ENCODE measurements at places on chromosomes 13 and 19.

GRCh38 chr13:70747262-70747661 lies 639.0 kb upstream of the KLHL1 start:
- no peak for DNase-seq

DNA sequence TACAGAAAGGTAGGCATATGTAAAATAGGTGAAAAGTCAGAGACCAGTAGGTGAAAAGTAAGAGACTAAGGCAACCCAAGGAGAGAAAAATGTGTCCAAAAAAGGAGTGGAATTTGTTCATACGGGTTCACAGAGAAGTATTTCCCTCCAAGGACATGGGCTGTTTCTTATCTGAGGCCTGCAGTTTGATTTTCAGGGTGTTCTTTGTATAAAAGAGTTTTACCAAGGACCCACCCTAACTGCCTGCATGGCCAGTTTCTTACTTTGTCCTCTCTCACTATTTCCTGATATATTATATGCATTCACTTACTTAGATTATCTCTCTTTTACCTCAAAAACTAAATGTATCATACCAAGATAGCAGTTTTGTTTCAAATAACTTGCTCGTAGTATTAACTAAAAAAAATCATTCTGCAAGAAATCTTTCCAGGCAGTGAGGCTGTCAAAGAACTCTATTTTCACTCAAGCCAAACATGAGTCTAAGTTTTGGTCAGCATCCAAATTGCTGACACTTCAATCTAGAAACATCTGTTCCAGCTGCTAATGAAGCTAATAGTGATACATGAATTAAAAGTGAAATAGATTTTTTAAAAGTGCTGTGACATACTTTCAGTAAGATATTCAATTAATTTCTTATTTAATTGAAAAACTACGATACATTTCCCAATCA lies 141.4 kb upstream of the SGCG start:
- no peak for DNase-seq

DNA sequence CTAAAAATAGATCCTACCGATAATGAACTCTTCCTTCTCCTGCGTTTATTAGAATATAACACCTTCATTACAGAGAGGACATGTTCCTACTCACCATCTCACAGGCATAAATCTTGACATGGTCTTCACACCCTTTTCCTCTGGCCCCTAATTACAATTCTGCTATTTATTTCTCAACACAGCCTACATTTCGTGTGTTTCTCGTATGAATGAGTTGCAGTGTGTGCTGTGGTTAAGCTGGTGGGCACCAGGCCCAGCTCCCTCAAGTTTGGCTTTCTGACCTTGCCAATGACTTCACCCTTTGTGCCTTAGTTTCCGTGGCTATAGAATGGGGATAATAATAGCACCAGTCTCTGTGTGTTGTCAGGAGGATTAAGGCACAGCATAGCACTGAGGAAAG lies 12.3 kb upstream of the KATNAL1 start:
- DNase-seq: no peak

- no peak for DNase-seq
Observed at GRCh38 chr13:99982036-99982730, 599 bp downstream of the ZIC2 start.

GRCh38 chr13:34506796-34507195 lies 435.3 kb upstream of the NBEA start:
- no peak for DNase-seq

- no peak for DNase-seq
Observed at GRCh38 chr13:113343692-113343968, 20.3 kb downstream of the GRTP1 start.

DNA sequence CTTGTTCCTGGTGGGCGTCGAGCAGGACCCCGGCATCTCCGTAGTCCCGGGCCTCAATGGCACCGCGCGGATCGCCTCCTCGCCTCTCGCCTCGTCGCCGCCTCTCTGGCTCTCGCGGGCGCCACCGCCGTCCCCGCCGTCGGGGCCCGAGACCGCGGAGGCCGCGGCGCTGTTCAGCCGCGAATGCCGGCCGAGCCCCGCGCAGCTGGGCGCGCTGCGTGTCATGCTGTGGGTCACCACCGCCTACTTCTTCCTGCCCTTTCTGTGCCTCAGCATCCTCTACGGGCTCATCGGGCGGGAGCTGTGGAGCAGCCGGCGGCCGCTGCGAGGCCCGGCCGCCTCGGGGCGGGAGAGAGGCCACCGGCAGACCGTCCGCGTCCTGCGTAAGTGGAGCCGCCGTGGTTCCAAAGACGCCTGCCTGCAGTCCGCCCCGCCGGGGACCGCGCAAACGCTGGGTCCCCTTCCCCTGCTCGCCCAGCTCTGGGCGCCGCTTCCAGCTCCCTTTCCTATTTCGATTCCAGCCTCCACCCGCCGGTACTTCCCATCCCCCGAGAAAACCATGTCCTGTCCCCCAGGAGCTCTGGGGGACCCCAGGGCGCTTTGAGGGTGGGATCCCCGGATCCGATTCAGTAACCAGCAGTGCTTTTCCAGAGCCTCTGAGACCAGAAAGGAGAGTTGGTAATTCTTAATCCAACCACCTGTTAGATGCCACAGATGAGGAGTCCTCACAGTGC lies 885 bp downstream of the MLNR start:
- DNase-seq: no peak

DNA sequence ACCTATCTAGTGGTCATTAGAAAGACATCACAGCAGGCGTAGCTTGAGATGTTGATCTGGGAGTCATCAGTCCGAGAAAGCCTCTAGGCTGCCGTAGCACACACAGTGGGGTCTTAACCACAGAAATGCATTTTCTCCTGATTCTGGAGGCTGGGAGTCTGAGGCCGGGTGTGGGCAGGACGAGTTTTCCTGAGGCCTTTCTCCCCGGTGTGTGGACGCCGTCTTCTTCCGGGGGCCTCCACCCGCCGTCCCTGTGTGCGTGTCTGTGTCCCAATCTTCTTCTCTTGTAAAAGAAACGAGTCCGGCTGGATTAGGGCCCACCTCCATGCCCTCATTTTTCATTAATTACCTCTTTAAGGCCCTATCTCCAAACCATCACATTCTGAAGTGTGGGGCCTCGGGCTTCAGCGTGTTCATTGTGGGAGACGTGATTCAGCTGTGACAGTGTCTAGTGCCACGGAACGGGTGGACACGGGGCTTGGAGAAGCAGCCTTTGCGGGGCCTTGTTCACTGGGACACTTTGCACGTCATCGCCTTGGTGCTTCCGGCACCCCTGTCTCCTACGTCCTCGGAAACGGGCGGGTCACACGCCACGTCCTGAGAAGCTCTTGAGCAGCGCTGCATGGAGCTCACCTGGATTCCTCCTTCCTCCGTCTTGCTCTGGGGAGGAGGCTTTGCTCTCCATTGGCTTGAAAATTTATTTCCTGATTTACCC lies 208.9 kb upstream of the SOX1 start:
- no peak for DNase-seq

DNA sequence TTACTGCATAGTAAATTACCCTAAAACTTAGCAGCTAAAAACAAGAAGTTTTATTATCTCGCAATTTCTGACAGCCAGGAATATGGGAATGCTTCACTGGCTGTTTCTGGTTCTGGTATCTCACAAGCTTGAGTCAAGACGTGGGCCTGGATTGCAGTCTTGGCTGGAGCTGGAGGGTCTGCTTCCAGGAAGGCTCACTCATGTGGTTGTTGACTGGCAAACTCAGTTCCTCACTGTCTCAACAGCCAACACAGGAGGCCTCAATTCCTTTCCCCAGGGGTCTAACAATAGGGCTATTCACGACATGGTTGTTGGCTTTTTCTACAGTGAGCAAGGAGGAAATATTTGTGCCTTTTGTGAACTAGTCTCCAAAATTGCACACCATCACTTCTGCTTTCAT lies 146.3 kb downstream of the GPC5 start:
- no peak for DNase-seq

GRCh38 chr13:33686772-33687480 lies 131.0 kb upstream of the RFC3 start:
- no peak for DNase-seq

- no peak for DNase-seq
Observed at GRCh38 chr19:1181606-1182005, 7.5 kb upstream of the SBNO2 start.

DNA sequence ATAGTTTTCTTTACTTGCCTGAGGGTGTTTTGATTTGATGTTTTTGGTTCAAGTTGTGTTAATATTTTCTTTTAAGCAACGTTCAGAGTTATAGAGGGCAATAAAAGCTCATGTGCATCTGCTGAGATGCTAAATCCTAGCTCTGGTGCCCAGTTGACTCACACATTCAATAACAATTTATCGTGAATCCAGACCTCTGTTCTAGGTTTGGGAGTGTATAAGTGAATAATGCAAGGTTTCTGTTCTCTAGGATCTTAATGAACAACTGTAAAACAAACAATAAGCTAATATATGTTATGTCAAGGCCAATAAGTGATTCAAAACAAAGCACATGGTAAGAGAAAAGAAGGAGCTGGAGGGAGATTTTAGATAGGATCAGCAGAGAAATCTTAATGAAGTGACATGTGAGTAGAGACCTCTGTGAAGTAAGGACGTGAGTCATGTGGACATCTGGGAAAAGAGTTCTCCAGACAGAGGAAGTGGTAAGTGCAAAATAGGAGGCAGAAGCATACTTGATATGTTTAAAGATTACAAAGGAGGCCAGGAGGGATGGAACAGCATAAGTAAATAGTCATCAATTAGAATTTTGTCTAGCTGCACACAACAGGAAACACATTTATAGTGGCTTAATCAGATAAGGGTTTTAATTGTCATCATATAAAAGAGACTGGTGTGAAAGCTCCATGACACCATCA lies 278.5 kb upstream of the HTR2A start:
- DNase-seq: no peak

DNA sequence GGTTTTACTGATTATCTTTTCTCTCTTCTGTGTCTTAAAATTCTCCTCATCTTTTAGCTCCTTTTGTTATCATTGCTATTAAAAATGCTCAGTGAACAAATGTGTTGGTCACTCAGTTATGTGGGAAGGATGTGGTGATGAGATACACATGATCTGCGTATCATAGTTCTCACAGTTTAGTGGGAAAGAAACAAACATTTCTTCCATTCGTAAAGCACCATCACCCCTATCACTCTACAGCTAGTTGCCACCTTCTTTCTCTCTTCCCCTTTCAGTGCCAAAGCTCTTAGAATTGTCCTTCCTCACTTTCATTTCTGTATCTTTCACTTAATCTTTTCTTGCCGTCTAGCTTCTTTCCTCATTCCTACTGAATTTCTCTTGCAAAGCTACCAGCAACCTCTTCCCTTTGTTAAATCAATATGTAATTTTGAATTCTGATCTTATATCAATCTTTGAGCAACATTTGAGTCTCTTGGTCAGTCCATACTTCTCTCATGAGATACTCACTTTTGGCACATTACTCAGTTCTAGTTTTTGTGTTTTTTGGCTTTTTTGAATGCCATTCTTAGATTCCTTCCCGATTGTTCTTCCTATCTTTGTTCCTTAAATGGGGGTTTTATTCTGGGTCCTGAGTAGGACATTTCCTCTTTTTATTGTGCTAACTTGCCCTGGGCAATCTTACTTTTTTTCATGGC lies 122.3 kb downstream of the PCCA start:
- no peak for DNase-seq

DNA sequence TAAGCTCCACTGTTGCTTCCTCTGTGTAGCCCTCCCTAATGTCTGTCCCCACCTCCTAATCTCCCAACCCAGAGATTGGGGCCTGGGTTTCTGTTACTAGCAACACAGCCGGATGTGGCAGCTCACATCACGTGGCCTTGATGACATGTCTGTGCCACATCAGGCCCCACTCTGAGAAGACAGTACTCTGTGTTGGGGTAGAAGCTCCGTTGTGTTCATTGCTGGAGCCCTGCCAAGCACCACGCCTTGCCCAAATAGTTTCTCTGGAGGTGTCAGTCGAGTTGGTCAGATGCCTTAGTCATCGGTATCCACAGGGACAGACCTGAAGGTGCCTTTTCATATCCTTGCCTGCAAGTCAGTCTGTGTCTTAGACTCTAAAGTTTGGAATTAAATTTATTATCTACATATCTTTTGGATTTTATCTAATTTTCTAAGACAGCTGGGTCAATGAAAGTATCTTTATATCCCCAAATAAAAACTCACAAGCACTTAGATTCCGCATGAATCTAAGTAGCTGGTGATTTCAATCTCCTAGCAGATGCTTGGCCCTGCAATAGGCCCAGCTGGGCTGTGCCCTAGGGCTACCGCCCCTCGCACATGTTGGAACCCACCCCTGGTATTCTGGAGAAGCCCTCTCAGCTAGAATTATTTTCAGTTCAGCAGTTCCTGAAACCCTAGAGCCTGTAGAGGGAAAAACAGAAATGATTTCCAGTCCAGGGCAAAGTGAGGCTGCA lies 204.0 kb upstream of the TSHZ3 start:
- no peak for DNase-seq

- DNase-seq: no peak
Observed at GRCh38 chr13:91467236-91467635, 68.8 kb downstream of the GPC5 start.

- DNase-seq: no peak
Observed at GRCh38 chr19:49398001-49398615, 10.1 kb downstream of the KASH5 start.

DNA sequence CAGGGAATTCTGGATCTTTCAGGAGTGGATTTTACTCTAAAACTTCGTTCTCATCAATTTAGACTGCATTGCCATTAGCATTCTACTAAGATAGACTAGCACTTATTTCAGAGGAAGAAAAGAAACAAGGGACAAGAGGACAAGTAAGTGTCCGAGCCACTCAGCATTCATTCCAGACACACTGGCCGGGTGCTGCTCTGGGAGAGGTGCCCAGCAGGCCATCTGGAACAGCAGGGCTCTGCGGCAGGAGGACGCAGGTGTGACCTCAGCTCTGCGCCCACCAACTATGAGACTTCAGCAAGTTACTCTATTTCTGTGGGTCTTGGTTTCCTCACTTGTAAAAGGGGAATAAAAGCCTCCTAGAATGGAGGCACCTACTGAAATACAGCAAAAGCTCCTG lies 4.2 kb downstream of the EPS15L1 start:
- no peak for DNase-seq

GRCh38 chr19:52639996-52640395 lies 1.8 kb upstream of the ZNF83 start:
- DNase-seq: no peak

DNA sequence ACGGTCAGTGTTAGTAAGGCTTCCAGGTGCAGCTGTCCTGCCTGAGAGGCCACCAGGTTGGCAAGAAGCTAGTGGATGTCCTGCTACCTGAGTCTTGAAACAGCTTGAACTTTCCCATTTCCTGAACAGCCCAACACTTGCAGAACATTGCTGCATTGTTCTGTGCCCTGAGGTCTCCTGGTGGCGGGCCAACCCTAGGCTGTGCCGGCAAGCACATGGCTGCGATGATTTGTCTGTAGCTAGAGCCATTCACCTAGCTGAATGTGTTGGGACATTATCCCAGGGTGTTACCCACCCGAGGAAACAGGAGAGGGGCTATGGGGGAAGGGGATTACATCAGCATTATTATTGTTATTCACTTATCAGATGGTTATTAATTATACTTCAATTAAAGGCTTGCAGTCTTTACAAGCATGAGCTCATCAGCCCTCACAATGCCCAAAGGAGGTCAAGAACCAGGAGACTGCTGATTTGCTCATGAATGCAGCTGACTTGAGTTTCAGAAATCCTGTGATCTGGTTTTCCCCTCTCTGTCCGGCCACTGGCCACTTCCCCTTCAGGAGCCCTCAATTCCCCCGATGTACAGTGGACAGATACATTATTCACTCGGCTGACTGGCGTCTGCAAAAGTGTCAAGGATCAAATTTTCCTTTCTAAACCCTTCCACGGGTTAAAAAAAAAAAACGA lies 187.6 kb upstream of the TSC22D1 start:
- no peak for DNase-seq
